ENCODE measurements at places on chromosomes 6 and 20. TPM values are rescaled to one million over a fixed set of nuclear protein-coding genes. Genes with fewer than 3 reads are reported as not detected.

Gene ZNF391
- 2.1 TPM for polyA plus RNA-seq

Gene SIM1
- polyA plus RNA-seq: not detected

Gene TRDN
- not detected for polyA plus RNA-seq

Gene ME1
- not detected for polyA plus RNA-seq

Gene HLA-DRB1
- 1,928 TPM for polyA plus RNA-seq

Gene TNNC2
- 3.2 TPM for polyA plus RNA-seq

Gene KCNK5
- polyA plus RNA-seq: not detected

Gene ZSCAN31
- polyA plus RNA-seq: 0.56 TPM

Gene ZBTB46
- 0.04 TPM for polyA plus RNA-seq

Gene MYL9
- polyA plus RNA-seq: 2.9 TPM

Gene PTK6
- polyA plus RNA-seq: 1.3 TPM

Gene HLA-F
- polyA plus RNA-seq: 393 TPM

Gene SEL1L2
- not detected for polyA plus RNA-seq

Gene BPIFB4
- polyA plus RNA-seq: not detected

Gene COL9A1
- not detected for polyA plus RNA-seq

Gene CENPW
- 6.2 TPM for polyA plus RNA-seq

Gene BIRC7
- polyA plus RNA-seq: not detected

Gene HECA
- polyA plus RNA-seq: 5.1 TPM

Gene PHACTR1
- 12.8 TPM for polyA plus RNA-seq

Gene NNAT
- polyA plus RNA-seq: not detected

Gene GABRR1
- polyA plus RNA-seq: not detected

Gene ANKRD6
- polyA plus RNA-seq: 6.6 TPM

Gene STK35
- polyA plus RNA-seq: 5.0 TPM

Gene RSPO4
- polyA plus RNA-seq: not detected

Gene BMP2
- not detected for polyA plus RNA-seq

Gene TP53INP2
- 1.3 TPM for polyA plus RNA-seq

Gene BEND6
- polyA plus RNA-seq: not detected

Gene WFDC5
- not detected for polyA plus RNA-seq

Gene ARMH2
- 0.50 TPM for polyA plus RNA-seq

Gene NMBR
- polyA plus RNA-seq: not detected
